ENCODE measurements at places on chromosomes 11 and 22.

DNA sequence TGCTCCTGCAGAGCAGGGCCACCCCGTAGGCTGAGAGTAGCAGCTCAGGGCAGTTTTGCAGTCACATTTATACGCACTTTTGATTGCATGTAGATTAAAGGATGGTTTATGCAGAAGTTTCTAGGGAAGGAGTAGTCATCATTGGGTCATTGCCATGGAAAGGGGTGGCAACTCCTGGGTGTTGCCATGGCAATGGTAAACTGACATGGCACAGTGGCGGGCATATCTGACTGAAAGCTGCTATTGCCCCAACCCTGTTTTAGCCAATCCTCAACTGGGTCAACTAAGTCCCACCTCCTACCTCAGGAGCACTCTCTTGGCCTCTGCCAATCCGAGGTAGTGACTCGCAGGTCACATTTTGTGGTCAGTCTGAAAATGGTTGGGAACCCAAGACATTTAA lies 2.4 kb upstream of the ARSA start:
- no peak for DNase-seq

DNA sequence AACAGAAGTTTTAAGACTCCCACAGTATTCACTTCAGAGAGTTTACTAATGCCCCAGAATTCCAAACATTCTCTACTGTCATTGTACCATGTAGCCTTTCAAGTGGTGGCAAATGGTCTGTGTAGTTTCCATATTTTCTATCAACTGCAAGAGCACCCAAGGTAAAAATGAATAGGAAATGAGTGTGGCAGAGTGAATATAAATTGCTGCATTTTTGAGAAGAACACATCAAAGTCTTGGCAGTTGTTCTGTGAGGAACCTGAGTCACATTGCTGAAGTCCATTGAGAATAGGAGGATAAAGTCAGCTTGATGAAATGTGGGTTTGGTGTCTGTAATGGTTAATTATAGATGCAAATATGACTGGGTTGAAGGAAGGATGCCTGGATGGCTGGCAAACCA lies 193.6 kb downstream of the AASDHPPT start:
- no peak for DNase-seq

GRCh38 chr22:43000441-43001175 lies 14.3 kb downstream of the PACSIN2 start:
- no peak for DNase-seq

- DNase-seq: no peak
These were observed 1.1 kb upstream of the FANCF start for GRCh38 chr11:22626573-22627239.

DNA sequence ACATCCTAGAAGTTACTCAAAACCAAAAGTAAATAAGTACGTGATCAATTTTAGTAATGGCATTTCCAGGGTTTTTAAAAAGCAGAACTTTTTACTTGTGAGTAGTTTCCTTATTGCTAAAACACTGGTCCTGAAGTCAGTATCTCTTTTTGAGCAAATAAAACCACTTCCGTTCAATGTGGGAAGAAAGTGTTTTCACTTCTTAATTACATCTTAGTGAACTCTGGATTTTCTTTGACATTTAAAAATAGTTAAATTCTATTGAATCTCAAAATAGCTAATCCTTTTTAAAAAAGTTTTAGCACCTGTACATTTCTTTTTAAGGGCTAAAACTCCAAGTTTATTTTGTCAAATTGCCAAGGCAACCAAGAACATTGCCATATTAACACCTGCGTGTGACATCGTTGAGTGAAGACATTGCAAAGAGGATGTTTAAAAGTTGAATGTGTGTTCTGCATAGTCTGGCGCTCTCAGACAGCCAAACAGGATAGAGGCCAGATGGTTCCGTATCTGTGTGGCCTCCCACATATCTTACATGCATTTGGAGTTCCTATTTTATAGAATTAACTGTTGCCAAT lies 17.2 kb upstream of the OR5B21 start:
- DNase-seq: no peak

DNA sequence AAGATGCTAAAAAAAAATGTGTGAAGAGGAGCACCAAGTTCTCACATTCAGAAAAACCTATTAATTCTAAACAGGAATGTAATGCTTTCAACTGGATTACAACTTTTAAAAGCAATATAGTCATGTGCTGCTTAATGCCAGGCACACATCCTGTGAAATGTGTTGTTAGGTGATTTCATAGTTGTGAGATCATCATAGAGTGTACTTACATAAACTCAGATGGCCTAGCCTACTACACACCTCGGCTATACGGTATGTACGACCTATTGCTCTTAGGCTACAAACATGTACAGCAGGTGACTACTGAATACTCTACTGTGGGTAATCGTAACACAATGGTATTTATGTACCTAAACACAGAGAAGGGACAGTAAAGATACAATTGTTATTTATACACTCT lies 142.3 kb downstream of the RBFOX2 start:
- no peak for DNase-seq

DNA sequence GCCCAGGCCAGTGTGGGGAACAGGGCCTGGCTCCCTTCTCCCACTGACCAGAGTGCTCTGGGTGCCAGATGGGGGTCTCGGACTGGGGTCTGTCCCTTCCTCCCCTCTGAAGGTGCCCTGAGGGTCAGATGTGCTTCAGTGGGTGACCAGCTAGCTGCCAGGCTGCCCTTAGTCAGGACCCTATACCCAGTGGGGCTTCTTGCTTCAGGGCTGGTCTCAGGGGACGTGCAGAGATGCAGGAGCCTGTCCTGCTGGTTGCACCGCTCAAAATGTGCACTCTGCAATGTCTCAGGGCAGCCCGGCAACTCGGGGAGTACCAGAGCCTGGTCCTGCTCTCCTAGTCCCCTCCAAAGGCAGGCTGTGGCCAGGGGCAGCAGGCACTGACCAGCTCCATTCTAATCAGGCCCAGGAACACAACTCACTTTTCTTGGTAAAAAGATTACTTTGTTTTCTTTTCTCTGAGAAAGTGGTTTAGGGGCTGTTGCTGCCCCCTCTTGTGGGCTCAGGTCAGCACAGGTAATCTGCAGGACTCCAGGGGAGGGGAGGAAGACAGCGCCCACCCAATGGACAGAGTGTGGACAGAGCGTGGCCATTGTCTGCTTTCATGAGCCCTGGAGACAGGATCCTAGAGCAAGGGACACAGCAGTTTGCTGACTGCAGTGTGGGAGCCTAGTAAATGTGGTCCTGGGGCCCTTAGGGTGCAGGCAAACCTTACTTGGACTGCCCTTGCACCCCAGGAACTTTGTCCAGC lies 80.9 kb downstream of the MED15 start:
- DNase-seq: no peak

- no peak for DNase-seq
These were observed 13.2 kb upstream of the C1QTNF4 start for GRCh38 chr11:47607380-47607779.

DNA sequence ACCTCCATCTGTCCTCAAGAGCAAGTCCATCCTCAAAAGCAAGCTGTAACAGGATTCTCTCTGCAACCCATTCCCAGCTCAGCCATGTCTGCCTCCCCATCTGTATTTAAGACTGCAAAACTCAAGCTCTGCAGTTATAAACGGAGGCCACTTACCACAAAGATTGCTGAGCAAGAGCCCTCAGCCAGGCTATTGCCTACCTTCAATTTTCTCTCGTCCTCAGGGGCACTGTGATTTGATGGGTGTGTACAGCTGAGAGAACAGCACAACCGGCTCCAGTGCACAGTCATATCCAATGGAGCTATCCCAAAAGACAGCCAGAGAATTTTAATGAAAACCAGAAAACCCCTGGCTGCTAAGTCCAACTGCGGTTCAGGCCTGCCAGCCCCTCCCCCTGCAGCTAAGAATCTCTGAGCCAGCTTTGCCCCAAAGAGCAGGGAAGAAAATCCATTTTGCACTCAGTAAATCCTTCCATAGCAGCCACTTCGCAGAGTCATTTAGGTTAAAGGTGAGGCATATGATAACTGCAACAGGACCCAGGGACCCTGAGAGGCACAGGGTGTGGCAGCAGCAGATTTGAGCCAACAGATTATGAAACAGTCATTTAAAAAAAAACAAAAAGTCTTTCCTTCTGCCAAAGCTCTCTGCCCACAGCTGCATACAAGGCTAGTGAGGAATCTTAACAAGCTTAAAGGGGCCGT lies 37.6 kb downstream of the RAB30 start:
- DNase-seq: no peak

DNA sequence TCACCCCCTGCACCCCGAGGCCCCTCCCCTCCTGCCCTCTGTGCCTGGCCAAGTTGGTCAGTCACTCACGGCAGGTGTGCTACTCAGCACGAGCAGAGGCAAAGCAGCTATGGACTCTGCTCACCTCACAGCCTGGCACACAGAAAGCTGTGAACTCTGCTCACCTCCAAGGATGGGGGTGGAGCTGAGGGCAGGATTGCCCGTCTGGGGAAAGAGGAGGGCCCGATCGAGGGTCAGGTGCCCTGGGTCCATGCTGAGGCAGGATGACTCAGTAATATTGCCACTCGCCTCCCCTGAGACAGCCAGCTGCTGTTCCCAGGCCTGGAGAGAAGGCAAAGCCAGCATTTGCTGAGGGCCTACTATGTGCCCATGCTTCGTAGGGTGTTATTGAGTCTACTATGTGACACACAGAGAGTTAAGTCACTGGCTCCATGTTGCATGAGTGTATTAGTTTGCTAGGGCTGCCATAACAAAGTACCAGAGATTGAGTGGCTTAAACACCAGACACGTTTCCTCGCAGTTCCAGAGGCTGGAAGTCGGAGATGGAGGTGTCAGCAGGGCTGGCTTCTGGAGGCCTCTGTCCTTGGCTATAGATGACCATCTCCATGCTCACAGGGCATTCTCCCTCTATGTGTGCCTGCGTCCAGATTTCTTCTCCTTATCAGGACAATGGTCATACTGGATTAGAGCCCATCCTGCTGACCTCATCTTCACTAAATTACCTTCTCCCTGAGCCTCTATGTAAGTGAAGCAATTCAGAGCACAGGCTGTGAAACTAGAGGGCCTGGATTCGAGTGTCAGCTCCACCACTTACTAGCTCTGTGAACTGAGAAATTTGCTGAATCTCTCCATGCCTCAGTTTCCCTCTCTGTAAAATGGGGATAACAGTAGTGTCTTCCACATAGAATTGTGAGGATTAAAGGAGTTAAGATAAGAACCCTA lies 13.2 kb upstream of the TSKU start:
- DNase-seq: no peak

DNA sequence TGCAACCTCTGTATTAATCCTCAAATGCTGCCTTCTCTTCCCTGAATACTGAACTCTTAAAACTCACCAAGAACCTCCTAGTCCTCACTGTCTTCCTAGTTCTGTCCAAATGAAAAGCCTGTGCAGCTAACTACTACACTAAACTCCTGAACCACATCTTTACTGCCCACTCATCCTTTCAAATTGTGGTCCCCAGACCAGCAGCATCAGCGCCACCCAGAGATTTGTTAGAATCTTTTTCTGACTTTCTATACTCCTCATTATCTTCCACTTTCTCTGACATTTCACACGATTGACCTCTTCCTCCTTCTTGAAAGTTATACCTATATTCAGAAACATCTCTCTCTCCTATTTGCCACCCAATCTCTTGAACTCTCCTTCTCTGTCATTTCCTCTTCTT lies 461.3 kb downstream of the DLG2 start:
- no peak for DNase-seq

GRCh38 chr11:120284272-120284671 lies 40.8 kb upstream of the TLCD5 start:
- DNase-seq: no peak

GRCh38 chr11:84648471-84648870 lies 978.7 kb downstream of the DLG2 start:
- no peak for DNase-seq

- DNase-seq: no peak
These were observed 28.9 kb downstream of the SIK2 start for GRCh38 chr11:111631024-111631665.

DNA sequence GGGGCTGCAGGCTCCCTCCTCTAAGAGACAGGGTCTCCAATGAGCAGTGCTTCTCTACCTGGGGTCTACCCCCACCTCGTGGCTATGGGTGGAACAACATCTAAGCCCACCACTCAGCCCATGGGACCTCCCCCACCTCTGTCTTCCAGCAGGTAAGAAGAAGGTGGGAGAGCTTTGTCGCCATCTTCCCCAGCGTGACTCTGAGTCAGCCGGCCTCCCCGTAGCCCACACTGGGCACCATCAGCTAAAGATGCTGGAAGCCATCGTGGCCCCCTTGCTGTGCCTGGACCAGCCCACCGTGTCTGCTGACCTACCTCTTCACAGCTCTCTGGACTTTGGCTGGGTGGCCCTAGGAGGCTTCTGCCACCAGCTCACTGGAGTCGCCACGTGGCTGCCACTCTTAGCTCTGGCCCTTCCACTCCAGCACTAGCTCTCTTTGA lies 944 bp downstream of the C11orf86 start:
- DNase-seq: no peak

DNA sequence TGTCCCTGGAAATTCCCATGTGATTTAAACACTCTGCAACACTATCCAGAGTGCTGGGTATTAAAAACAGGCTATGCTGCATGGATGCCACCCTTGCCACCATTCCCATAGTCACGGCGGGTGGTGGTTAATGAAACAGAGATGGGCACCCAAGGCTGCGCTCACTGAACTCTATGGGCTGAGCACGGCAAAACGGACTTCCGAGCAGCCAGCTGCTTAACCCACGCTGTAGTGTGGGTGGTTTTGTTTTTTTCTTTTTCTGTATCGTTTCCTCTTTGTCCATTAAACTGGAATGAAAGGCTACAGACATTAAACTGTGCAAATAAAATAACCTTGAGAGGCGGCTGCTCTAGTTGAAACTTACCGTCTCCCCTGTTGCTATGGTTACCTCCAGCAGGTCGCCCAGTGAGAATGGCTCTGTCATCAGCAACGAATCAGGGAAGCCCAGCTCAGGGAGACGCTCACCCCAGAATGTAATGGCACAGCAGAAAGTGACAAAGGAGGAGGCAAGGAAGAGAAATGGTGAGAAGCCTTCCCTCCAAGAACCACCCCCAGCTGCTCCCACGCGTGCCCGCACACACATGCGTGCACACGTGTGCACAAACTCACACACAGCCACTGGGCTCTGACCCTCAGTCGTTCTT lies 102.1 kb downstream of the C11orf91 start:
- no peak for DNase-seq

DNA sequence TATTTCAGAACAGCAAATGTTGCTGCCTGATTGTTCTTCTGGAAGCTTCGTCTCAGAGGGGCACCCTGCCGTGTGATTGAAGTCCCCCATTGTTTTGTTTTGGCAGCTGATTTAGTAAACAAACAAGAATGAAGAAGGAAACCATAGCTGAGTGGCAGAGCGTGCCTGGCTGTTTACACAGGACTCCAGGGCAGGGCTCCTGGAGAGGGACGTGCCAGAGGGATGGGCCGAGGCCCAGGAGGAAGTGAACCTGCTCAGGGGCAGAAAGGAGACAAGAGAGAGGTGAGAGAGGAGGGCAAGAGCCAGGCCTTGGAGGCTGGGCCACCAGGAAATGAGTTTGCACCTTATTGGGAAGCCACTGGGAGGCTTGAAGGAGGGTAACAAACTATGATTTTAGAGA lies 85.5 kb upstream of the B3GAT1 start:
- DNase-seq: no peak

- no peak for DNase-seq
These were observed 28.2 kb upstream of the CHKA start for GRCh38 chr11:68149417-68149816.
